Memory B cell (primary cell): ENCODE measurements at places on chromosomes 11 and 22.

DNA sequence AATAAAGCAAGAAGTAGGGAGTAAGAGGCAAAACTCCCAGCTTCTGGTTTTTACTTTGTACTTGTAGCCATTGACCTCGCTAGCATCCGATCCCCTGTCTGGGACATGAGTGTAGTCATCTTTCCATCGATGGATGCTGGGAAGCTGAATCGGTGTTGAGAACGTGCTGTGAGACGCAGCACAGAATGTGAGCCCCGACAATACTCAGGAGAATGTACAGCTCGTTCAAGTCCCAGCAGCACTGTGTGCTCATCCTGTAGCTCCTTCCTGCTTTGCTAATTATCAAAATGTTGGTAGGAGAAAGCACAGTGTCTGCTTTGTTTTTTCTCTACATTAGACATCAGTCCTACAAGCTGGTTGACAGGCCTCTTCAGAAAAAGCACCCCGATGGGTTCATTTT, 56.6 kb downstream of the JAM3 start:
- DNase-seq: no peak

DNA sequence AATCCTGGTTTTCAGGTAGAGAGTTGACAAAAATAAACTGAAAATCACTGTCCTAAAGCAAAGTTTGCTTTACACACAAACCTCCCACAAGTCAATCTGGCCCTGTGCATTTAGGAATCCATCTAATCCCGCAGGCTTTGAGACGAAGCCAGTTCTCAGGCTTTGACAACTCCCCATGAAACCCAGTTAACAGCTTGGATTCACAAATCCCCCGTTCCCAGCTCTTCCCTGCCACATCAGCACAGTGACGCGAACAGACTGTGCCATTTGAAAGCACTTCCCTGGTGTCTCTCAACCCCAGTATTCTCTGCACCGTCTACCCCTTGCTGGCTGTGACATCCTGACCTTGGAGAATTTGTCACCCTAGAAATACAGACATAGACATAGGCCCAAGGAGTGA, 117.8 kb downstream of the OPCML start:
- no peak for DNase-seq

- DNase-seq: no peak
Observed at GRCh38 chr11:1406571-1407485, 17.1 kb downstream of the BRSK2 start.

GRCh38 chr22:21952586-21953571, at the start of gene PPM1F:
TSS of gene PPM1F (minus strand) at chr22:21952848. CDS start at chr22:21946048, 6,800 bp downstream.
- DNase-seq: peak; percentile 99

DNA sequence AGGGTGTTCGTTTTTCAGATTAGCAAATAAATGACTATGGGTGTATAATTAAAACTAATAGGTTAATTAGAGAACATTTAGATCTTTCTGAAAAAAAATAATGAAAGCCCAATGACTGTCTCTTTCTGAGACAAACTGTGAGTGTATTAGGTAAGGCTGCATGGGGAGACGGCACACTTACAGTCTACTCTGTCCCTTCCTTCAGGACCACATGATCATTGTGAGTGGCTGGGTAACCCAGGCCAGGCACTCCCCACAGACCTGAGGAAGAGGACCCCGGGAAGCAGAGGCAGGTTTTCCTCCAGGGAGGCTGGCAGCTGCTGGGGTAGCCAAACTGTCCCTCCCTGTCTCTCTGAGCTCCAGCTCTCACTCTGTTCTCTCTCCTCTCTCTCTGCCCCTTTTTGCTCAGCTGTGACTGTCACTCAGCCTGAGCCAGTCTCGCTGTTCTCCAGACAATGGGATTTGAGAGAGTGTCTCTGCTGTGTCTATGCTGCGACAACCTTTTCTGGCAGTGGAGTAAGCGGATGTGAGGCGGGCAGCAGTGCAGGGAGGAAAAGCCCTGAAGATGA, 83.1 kb upstream of the NCAM1 start:
- no peak for DNase-seq

- no peak for DNase-seq
Observed at GRCh38 chr22:17906978-17907747, 117.2 kb downstream of the MICAL3 start.

DNA sequence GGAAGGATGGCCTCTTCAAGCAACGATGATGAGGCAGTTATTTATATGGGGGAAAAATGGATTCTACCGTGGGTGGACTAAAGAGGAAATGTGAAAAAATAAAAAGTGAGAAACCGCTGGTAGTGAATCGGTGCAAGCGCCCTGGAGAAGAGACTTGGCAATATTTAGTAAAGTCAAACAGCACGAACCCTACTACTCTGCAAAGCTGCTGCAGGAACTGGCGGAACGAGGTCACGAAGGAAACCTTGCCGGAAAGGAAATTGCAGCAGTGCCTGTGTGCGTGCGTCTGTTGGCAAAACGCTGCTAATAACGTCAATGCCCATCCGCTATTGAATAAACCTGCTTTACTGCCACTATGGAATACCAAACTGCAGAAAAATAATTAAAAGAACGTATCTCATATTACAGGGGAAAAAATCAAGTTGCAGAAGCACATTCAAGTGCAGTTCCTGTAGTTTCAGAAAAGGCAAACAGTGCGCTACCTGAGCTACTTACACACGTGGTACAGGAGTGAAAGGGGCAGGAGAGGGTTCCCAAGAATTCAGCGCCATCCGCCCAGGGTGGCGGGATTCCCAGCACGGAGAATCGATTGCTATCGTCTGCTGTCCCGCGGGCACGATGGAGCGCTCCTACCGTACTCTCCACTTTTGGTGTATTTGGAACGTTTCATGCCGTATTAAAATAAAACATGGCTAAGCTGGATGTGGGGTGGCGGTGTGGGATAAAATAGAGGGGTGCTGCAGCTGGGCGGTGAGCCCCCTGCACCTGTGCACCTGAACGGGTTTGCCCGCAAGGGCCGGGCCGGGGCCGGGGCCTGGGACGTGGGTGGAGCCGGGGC, 585 bp upstream of the NADSYN1 start:
- no peak for DNase-seq

DNA sequence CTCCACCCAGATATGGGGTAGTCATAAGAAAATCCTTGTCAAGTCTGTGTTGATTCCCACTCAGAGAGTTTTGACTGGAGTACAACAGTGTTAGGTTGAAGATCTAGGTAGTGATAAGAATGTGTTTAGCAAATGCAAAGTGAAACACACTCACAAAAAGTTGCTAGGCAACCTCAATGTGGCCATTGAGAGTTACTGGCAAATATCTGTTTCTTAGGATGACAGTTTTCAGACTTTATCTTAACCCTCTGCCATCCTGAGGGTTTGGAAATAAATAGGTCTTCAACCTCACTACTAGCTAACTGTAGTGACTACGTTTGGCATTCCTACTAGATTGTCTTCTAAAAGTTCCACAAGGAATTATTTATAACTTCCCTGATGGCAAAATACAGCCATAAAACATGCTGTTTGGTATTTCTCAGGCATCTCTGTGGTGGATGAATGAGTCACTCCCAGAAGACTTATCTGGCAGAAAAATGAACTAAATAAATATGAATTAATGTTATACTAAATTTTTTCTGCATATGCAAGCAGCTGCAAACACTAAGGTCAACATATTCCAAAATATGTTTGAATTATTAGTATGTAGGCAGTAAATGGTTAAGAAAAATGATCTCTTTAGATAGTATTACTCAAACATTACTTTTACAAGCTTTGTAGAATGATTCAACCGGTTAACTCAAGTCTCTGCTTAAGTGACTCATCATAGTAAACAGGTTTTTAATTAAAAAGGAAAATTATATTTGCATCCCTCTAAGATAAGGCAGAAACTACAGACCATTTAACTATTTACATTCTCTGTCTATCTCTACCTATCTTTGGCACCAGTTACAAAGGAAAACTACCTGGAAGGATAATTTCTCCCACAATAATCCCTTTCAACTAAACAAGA, 17.1 kb upstream of the SYTL2 start:
- DNase-seq: no peak

- no peak for DNase-seq
Observed at GRCh38 chr11:48087974-48088681, 107.8 kb downstream of the PTPRJ start.

DNA sequence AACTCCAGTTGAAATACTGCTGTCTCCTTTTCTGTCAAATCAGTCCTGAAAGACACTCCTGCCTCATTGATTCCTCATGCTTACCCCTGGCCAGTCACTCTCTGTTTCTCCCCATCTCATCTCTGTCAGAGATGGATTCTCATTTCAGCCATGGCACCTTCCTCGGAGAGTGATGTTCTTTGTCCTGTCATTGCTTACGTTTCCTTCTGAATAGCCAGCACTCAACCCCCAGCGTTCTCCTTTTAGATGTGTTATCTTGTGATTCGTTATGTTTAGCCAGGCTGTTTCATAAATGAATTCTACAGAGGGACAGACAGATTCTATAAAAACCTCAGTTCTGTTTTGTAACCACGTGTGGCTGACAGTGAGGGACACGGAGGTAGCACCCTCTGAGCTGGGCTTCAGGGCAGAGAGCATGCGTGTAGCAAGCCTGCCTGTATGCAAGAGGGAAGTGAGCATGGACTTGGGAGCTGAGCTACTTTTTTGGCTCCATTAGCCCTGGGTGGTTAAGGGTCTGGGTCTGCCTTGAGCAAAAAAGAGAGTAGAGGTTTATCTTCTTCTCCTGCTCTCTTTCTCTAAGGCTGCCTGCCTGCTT, 354.6 kb downstream of the DDX10 start:
- no peak for DNase-seq

GRCh38 chr22:41523464-41524221, 20.6 kb downstream of the POLR3H start:
- DNase-seq: no peak

DNA sequence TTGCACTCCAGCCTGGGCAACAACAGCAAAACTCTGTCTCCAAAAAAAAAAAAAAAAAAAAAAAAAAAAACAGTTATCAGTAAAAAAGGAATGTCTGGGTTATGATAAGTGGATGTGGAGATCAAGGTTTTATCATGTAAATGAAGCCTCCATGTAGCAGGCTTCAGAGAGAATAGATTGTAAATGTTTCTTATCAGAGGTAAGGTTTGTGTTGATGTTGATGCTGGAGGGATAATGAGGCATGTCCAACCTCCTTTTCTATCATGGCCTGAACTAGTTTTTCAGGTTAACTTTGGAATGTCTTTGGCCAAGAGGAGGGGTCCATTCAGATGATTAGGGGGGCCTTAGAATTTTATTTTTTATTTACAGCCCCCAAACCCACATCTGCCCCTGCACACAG, 35.4 kb upstream of the TREH start:
- DNase-seq: no peak

- DNase-seq: no peak
Observed at GRCh38 chr11:117538263-117539135, 210.8 kb downstream of the CEP164 start.

GRCh38 chr11:111840143-111840542, 31.2 kb downstream of the ALG9 start:
- no peak for DNase-seq

DNA sequence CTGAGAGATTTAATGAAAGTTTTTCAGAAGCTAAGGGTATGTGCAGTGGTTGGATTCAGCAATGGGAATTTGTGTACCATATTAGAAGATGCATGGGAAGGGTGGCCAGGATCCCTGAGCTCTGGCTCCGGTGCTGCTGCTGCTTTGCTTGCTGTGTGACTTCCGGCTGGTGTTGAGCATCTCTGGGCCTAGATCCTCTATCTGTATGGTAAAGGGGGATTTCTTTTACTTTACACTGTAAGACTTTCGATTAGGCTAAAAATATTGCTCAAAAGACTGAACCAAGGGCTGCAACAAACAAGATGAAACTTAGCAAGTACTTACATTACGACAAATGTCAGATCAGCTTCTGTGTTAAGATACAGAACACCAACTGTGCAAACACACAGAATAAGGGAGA, 39.1 kb downstream of the XRRA1 start:
- no peak for DNase-seq

DNA sequence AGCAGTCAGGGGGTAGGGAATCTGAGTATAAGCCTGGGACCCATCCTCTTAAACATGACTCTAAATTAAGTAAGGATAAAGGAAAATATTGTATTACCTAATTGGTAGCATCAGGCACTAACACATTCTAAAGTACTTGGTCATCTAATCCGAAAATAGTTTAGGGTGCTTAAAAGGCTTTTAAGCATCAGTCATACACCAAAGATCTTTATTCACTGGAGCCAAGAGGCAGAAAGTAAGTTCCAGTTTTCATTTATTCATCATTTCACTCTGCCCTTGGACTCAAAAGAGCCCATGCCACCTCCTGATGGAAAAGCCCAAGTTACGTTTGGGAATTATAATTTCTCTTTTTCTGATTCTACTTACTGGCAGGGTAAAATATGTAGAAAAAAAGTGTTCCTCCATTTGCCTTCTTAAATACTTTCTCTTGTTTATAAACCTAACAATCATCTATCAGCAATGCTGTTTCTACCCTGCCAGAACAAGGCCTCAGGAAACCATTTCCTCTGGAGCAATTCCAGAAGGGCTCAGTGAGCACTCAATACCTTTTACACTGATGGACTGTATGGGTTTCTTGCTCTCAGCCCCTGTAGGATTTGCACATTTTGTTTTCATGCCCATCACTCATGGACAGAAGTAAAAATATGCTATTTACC, 120.1 kb upstream of the SLC5A12 start:
- DNase-seq: no peak

DNA sequence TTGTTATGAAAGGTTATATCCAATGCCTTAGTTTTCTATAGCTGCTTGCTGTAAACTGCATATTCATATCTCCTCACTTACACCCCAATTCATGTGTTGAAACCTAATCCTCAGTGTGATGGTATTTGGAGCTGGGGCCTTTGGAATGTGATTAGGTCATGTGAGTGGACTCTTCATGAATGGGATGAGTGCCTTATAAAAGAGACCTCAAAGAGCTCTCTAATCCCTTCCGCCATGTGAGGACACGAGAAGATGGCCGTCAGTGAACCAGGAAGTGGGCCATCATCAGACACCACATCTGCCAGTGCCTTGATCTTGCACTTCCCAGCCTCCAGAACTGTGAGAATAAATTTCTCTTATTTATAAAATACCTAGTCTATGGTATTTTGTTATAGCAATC, 79.3 kb downstream of the CYP2R1 start:
- no peak for DNase-seq

DNA sequence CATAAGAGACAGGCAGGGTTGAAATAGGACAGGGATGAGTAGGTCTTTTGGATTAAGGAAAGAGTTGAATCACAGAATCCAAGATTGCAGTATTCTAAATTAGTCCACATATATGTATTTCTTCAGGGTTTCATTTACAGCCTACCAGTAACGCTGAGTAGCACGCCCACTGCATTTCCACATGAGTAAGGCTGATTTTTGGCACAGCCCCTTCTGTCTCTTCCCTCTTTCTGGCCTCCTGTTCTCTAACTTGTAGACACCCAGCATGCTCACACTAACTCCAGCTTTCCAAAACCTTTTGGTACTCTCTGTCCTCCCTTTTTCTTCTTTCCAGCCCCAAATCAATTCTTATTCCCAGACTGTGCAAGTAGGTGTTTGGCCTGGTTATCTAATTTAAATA, 3.7 kb upstream of the SIK2 start:
- DNase-seq: no peak
